Activated CD4-positive, CD25-positive, alpha-beta regulatory T cell treated with anti-CD3 and anti-CD28 coated beads, Interleukin-2, amount 50 U/mL, for 72 hours (primary cell): ENCODE measurements at places on chromosomes 5 and 9.

- DNase-seq, result no peak
Observed at GRCh38 chr9:126028746-126029145, 281.6 kb downstream of the PBX3 start.

DNA sequence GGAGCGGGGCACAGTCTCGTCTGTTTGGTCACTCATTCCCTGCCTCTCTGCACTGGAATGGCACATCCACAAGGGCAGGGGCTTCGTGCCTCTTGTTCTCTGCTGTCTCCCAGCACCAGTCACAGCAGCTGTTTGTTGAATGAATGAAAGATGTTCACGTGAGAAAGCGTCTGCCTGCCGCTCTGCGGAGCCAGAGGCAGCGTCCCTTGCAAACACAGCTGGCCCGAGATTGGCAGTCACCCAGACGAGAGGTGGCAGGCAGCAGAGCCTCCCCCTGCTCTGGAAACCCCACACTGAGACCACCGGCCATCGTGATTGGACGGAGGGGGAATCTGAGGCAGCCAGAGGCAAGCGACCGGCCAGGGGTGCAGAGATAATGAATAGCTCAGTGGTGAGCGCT is 6.0 kb upstream of the FAM163B start:
- DNase-seq, result no peak

DNA sequence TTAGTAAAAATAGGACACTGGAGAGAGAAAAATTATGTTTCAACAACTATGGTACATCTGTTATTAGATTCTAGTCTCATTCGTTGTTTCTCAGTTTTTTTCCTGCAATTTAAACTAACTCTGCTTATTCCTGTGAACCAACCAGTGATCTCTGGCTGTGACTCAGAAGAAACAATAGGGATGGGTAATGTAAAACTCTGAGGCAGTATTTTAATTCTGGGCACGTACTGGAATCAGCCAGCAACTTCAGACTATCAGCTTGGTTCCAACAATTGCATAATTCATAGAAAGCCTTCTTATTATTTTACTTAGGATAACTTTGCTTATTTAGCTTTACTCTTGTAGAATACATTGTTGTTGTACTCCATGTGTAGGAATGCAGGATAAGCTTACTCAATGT is 28.8 kb downstream of the MLLT3 start:
- no peak for DNase-seq

GRCh38 chr5:129652349-129653056 is 95.4 kb upstream of the MINAR2 start:
- DNase-seq, result no peak

- DNase-seq, result no peak
Observed at GRCh38 chr9:133103987-133104505, 17.0 kb downstream of the RALGDS start.

DNA sequence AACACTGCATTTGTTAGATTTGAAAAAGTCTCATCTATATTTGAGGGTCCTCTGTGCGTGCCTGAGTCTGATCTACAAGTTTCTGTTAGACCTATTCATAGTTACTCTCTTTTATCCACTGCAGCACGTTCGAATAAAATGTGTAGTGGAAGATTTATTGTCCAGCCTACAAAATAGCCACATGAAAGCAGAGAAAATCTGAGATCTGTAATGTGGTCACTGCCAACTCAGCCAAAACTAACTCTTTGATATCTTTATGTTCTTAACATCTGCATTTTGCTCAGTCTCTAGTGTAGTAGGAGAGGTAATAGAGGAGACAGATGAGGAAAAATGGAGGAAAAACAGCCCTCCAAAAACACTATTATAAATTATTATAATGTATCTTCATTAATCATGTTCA is 354.0 kb downstream of the NPR3 start:
- no peak for DNase-seq

- no peak for DNase-seq
Observed at GRCh38 chr5:61285531-61285930, 46.5 kb upstream of the ZSWIM6 start.

DNA sequence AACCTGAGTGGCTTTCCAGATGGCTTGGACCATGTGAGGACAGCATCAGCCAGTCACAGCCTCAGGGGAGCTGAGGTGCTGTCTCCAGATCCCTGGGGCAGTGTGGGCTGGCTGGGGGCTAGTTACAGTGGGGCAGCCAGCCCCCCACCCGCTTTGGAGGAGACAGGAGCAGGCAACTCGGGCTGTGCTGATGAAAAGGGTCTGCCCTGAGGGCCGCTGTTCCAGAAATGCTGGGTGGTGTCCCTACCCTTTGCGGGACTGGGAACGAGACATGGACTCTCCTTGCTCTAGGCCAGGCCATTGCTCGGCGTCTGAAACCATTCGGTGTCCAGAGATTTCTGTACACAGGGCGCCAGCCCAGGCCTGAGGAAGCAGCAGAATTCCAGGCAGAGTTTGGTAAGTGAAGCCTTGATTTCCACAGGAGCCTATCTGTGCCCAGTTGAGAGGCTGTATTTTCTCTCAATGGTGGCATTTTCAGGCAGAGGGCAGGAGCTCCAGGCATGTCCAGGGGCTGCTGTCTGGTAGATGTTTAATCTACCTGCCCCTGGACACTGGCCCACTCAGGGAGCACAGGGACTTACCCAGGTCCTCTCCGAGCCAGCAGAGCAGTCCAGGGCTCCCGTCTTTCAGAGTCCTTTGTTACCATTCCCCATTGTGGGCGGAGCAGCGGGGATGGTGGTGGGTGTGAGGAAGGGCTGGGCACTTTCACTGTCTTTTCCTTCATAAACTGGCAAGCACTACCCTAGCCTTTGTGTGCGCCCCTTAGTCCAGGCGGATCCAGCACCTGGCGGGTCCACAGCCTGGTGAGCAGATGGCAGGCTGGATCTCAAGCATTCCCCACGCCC is 7.2 kb downstream of the GRHPR start:
- no peak for DNase-seq

GRCh38 chr9:94666364-94667099 is 27.2 kb upstream of the FBP1 start:
- DNase-seq, result no peak

DNA sequence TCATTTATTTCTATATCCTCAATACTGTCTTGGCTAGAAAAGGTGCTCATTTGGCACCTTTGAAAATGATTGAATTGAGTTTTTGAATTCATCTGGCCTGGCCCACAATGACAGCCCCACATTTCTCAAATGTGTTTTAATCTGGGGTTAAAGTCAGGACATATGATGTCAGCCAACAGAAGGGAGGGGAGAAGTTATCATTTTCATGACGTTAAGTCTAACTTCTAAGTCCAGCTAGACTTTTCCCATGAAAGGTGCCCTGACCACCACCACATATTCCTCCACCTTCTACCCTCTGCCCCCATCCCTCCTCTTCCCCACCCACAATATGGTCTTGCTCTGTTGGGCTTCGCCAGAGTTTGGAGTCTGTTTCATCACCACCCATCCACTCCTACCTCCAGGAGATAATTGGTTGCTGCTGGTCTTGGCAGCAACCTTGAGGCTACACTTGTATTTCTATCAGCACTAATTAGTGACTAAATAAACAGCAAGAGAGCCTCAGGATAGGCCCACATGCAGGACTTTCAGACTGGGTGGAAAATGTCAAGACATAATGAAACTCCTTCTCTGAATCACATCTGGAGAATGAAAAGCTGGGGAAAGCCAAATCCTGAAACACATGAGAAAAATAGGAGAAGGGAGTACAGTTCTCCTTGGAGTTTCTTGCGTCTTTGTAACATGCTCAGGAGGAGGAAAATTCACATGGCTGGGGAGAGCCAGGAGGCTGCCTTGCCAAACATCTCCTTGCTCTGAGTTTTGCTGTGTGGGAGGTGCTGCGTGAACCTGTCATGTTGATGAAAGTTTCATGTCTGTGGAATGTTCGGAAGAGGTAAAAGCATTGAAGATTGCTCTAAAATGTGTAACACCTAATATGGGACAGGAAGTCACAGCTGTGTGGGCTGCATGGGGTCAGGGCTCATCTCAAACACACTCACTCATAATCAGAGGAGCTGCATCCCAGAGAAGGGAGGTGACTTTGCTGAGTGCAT is 544.7 kb upstream of the KLF4 start:
- no peak for DNase-seq

DNA sequence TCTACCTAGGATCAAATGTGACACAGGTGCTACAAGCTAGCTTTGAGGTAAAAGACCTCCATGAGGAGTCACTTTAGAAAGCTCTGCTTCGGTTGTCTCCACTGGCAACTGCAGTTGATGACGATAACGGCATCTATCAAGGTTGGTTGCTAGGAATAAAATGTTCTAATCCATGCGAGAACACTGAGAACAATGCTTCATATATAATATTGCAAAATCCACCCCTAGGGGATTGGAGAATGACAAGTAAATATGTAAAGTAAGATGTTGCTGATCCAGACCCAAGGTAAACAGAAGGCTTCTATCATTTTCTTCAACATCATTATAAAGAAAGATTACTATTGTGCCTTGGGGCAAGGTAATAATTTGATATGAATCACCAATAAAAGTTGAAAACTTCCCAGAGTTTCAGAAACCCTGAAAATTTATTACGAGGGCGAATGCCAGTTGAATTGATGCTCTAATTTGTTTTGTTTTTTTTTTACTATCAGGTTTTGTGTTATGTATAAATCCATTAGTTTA is 1003.4 kb downstream of the CDH18 start:
- DNase-seq, result no peak

GRCh38 chr5:68318955-68319705 is 103.6 kb downstream of the PIK3R1 start:
- DNase-seq, result no peak

DNA sequence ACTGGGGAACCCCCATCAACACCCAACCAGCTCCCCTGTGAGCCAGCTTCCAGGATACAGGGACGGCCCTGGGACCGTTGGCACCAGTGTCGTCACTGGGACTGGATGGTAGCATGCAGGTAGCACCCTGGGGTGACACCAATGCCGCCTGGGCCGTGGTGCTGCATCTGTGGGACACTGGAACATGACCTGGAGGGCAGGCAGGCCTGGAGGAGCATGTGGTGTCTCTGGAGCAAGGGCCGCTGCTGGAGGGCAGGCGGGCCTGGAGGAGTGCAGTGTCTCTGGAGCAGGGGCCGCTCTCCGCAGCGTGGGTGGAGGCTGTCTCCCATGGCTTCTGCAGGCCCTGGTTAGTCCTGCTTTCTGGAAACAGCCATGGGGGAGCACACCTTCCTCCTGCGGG is 13.1 kb downstream of the LPCAT1 start:
- no peak for DNase-seq

DNA sequence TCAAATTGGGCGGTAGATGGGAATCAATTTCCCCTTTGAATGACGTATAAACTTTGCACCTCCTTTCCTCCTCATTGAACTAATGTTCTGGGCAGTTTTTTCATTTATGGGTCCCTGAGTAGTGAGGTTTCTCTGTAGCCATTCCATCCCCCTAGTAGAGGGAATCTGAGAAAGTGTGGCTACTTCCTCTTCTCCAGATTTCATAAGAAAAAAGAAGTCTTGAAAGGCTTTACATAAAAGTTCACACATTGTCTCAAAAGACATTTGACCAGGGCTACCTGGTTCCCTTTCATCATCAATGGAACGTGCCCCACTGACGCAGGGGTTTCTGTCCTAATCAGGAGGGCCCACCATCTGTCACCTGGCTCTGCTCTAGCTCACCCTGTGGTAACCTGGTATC is 57.3 kb downstream of the CTSL start:
- DNase-seq, result no peak

DNA sequence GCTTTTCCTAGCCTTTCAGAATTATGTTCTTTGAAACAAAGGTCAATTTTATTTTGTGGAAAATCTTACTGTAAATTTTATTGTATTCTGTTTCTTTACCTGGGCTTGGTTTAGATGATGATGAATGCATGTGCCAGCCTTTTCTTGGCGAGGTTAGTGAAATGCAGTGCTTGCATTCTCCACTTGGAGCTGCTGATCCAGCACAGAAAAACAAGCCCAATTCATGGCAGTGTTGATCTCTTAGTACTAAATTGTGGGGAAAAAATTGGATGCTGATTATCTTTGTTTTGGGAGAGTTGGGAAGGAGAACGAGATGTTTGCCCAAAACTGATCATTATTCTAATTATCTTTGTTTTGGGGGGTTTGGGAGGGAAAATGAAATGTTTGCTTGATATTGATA is 3.7 kb downstream of the HABP4 start:
- no peak for DNase-seq

DNA sequence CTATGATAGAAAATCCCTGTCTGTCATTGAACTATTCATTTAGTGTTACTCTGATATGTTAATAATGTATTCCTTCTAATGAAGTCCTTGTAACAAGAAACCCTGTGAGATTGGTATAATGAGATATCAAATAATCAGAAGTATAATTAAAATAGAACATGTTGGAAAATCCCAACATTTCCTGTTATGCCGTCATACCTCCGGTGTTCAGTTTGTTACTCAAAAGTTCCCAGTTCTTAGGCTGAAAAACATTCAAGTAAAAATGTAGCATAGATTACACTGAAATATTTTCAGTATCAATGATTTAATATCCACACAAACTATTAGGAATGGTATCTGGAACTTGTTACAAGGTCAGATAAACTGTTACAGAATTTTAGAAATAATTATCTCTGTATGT is 227.5 kb downstream of the GNA14 start:
- DNase-seq, result no peak

DNA sequence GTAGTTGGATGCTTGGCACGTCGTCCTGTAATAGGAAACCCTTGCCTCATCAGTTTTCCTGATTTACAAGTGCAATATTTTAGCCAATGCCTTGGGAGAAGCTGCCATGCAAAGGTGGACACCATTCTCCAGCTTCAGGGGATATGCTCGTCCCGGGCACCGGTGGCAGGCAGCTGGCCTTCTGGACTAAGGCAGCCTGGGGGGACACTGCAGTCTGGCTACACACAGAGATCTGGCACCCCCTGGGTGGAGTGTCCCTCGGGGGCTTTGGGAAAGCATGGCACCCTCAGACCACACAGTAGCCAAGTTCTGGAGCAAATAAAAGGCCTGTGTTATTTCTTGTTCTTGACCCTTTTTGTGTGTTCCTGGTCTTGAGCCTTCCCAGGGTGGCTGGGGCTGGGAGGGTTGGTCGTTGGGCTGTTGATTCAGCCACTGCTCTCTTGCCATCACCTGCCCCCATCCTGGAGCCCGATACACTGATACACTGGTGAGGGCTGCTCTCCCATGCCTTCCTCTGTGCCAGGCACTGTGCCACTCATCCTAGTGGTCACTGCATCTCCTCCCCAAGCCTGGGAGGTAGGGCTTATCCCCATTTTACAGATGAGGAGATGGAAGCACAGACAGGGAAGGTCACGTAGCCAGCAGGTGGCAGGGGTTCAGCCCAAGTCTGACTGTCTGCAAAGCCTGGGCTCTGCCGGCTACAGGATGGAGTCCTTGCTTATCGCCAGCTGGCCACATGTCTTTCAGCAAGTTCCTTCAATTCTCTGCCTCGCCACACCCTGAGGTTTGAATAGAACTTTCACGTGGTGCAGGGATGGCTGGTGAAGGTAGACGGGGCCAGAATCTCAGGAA is 134.1 kb downstream of the RGS3 start:
- DNase-seq, result no peak
